ENCODE measurements at places on chromosomes 7 and 10.
A peak's percentile ranks its signal among the peaks of the same experiment; 100 is the strongest.

GRCh38 chr10:87095236-87095945, 385 bp downstream of the SHLD2 start:
- DNase-seq = peak; percentile 94
- peak overlapping the region; percentile 85 for H3K27ac ChIP-seq

DNA sequence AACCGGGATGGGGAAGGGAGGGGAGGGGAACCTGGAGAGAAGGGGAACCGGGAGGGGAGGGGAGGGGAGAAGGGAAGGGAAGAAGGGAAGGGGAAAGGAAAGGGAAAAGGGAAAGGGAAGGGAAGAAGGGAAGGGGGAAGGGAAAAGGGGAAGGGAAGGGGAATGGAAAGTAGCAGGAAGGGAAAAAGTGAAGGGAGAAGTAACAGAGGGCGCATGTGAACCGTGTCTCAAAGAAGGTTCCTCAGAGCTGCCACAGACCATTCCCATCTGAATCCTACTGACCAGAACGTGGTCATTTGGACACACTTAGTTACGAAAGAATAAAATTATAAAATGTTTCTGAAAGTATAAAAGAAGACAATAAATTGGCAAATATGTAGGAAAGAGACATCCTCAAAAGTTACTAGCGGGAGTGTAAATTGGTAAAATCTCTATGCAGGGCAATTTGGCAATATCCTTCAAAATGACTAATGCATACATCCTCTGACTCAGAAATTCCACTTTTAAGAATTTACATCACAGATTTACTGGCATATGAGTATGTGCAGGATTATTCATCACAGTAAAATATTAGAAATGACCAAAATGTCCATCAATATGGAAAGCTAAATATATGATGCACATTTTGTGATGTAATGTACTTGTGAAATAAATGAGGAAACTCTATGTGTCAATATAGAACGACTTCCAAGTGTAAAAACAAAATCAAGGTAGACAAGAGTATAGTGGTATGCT, 12.9 kb downstream of the C10orf67 start:
- peaks cover 2% of the 10 kb centered on the region for H3K36me3 ChIP-seq
- peaks cover 18% of the 10 kb centered on the region for H3K4me1 ChIP-seq
- peak; percentile 43 for DNase-seq

DNA sequence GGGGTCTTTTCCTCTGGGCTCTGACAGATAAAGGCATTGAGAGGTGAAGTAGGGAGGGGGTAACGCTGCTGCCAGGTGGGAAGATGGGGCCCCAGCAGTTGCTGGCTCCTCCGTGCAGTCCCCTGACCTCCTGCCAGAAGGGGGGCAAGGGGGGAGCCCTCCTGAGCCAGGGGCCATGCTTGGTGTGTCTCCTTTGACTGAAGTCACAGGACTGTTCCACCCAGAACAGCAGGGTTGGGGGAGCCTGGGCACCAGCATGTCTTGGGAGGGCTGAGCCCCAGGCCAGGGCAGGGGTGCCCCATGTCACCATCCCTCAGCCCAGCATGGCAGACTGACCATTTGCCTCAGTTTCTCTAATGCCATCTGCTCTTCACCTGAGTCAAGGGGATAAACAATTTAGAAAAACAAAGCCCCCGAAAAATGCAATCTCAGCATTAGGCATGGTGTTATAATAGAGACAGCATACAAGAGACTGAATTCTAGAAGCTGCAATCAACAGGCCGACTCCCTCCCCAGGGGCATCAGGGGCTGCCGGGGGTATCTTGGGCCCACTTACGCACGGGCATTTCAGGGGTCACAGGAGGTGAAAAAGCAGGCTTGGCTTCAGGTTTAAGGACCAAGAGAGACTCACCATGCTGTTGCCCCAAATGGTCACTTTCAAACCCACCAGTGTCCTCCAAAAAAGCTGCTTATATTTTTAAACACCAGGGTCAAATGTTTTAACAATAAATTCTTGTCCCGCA, 108.6 kb upstream of the GPR26 start:
- DNase-seq = no peak
- H3K36me3 ChIP-seq = no peaks in the 10 kb centered on the region
- H3K4me1 ChIP-seq = no peaks in the 10 kb centered on the region
- no peak overlapping the region for H3K27ac ChIP-seq
- peaks cover 3% of the 10 kb centered on the region for H3K27me3 ChIP-seq

GRCh38 chr10:100148353-100149211, 37.2 kb downstream of the ERLIN1 start:
- H3K4me1 ChIP-seq = peaks cover 15% of the 10 kb centered on the region
- H3K36me3 ChIP-seq = peaks cover 29% of the 10 kb centered on the region
- DNase-seq = no peak
- peak overlapping the region; percentile 84 for H3K27ac ChIP-seq

DNA sequence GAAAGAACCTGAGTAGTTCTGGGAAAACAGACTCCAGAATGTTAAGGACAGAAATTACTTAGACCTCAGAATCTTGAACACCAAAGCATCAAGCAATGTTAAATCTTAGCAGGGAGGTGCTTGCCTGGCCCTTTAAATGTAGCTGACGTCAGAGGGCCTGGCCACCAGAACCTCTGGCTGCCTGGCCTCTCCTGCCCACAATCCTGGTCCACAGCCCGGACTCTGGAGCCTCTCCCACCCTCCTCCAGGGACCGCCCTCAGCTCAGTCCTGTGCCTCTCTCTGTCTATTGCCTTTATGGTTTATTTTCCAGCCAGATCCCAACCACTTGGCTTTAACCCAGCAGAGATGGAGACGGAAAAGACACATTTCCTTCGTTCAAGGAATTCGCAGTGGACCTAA, 42.2 kb upstream of the EGR2 start:
- H3K4me1 ChIP-seq = peaks cover 60% of the 10 kb centered on the region
- H3K27ac ChIP-seq = no peak overlapping the region

- no peak for DNase-seq
- H3K4me1 ChIP-seq = no peaks in the 10 kb centered on the region
- peaks cover 27% of the 10 kb centered on the region for H3K27me3 ChIP-seq
- H3K4me3 ChIP-seq = no peak overlapping the region
These were observed 327.2 kb upstream of the AKR1E2 start for GRCh38 chr10:4498711-4499251.

- peaks cover 19% of the 10 kb centered on the region for H3K4me1 ChIP-seq
- H3K4me3 ChIP-seq = peak overlapping the region; percentile 30
- no peaks in the 10 kb centered on the region for H3K27me3 ChIP-seq
- H3K27ac ChIP-seq = peak overlapping the region; percentile 83
- H3K36me3 ChIP-seq = no peaks in the 10 kb centered on the region
- DNase-seq = no peak
These were observed 26.7 kb upstream of the OTUD1 start for GRCh38 chr10:23412223-23412622.

DNA sequence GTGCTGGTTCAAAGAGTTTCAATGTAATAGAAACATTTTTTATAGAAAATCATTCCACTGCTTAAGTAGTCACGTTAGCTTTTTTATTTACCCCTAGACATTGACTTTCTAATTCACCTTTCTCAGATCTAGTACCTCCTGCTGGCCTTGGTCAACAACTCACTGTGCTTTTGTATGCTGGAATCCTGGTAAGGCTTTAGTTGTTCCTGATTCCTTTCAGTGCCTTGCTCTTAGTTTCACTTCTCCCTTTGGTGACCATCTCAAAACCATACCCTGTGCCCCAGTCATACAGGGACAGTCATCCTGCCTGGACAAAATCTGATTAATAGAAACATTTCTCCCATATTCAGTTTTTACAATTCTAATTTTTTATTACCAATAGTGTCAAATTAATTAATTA, 130.2 kb downstream of the GPR37 start:
- H3K27me3 ChIP-seq = no peaks in the 10 kb centered on the region
- no peaks in the 10 kb centered on the region for H3K4me1 ChIP-seq
- no peaks in the 10 kb centered on the region for H3K36me3 ChIP-seq
- DNase-seq = no peak

DNA sequence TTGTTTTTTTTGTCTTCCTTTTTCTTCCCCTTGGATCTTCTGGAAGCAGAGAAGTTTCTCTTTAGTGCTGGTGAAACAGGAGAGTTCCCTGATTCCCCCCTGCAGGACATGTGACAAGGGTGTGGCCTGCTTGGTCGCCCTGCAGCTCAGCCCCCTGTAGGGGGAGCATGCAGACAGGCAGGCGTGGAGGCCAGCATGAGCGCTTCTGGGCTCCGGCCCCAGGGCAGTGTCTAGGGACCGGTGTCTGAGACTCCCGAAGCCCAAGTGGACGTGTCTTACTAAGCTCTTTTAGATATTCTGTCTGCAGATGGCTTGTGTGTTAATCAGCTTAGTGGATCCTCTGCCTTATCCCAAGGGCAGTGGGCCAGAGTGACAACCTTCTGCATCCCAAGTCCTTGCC, 26.1 kb downstream of the PRSS58 start:
- DNase-seq = no peak
- no peak overlapping the region for H3K4me3 ChIP-seq
- H3K36me3 ChIP-seq = no peaks in the 10 kb centered on the region
- no peak overlapping the region for H3K27ac ChIP-seq

DNA sequence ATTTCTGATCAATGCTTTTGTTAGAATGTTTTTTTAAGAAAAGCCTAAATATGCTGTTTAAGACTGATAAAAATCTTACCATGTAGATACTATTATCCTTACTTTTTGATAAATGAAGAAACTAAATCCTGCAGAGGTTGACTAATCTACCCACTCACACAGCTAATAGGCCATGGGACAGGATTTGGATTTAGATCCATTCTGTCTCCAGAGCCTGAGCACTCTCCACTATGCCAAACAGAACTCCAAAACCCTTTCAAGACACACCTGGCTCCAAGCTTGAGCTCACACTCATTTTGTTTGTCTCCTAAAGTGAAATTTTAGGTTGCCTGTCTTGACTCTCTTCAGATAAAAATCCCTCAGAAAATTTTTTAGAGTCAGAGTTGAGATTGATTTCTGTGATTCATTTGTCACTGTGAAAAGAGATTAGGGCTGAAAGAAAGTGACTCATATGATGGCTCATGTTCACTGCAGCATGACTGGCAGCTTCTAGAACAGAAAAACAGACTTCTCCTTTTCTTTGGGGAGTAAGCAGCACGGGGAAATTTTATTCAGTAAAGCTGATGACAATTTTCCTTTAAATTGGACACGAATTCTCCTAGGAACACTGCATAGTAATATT, 132.3 kb upstream of the POT1 start:
- no peaks in the 10 kb centered on the region for H3K36me3 ChIP-seq
- no peak for DNase-seq
- H3K27ac ChIP-seq = no peak overlapping the region
- H3K27me3 ChIP-seq = no peaks in the 10 kb centered on the region
- H3K4me1 ChIP-seq = no peaks in the 10 kb centered on the region

GRCh38 chr10:86376403-86376802, 9.8 kb upstream of the GRID1 start:
- no peak for DNase-seq
- H3K27me3 ChIP-seq = peaks cover 43% of the 10 kb centered on the region
- H3K4me1 ChIP-seq = peaks cover 2% of the 10 kb centered on the region
- H3K4me3 ChIP-seq = no peak overlapping the region
- no peaks in the 10 kb centered on the region for H3K36me3 ChIP-seq
- H3K27ac ChIP-seq = no peak overlapping the region

DNA sequence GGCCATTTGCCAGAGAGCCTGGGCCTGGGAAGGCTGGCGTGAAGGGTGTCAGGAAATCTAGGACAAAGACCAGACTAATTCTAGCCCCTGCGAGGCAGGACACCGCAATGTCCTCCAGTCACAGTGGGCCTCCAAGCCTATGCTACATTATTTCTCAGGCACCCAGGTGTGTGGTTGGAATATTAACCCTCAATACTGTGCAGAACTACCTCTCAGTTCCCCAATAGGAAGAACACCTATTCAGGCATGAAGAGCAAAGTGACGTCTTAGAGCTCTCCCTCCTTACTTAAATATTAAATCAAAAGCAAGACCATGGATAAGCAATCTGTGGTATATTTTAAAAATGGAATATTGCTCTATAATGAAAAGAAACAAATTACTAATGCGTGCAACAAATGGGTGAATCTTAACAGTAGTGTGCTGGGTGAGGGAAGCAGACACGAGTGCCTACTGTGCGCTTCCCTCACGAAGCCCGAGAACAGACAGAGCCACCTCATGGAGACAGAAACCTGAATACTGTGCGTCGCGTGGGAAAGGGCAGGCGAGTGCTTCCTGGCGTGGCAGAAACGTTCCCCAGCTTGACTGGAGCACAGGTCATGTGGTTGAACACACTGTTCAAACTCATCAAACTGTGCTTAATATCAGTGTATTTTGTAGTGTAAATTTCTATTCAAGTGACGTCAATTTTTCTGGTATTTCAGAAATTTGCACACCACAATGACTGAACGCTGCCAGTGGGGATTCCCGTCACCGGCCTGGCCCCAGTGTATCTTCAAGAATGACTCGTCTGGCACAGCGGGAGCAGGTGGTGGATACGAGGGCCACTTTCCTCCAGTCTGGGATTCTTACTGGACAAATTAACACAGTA, 15.5 kb upstream of the PTPRN2 start:
- H3K27ac ChIP-seq = no peak overlapping the region
- peaks cover 7% of the 10 kb centered on the region for H3K36me3 ChIP-seq
- no peaks in the 10 kb centered on the region for H3K27me3 ChIP-seq
- H3K4me3 ChIP-seq = no peak overlapping the region

DNA sequence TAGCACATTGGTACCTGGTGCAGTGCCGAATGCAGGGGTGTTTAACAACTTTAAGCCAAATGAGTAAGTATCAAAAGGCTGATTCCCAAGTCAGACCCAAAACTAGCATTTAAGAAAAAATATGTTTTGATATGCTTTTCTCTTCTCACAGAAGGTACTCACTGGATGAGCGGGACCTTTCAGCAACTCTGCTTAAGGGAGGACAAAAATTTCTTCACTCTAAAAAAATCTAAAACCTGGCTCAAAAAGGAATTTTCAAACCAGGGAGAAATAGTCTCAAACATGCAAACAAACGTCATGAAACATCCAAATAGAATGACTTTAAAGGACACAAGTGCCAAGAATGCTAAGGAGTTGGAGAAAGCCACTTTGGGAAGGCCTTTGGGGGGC, 962.1 kb downstream of the KCNMA1 start:
- H3K4me3 ChIP-seq = no peak overlapping the region
- no peaks in the 10 kb centered on the region for H3K27me3 ChIP-seq
- DNase-seq = no peak
- H3K36me3 ChIP-seq = no peaks in the 10 kb centered on the region
- H3K4me1 ChIP-seq = no peaks in the 10 kb centered on the region
- H3K27ac ChIP-seq = no peak overlapping the region

- no peak overlapping the region for H3K27ac ChIP-seq
- DNase-seq = no peak
- no peaks in the 10 kb centered on the region for H3K27me3 ChIP-seq
- no peak overlapping the region for H3K4me3 ChIP-seq
- H3K4me1 ChIP-seq = no peaks in the 10 kb centered on the region
These were observed 133.8 kb upstream of the UNC5B start for GRCh38 chr10:71078454-71079145.

Data from activated CD4-positive, alpha-beta T cell treated with anti-CD3 and anti-CD28 coated beads, Interleukin-2, amount 10 ng/mL, durations not matched to agents 24 days and 14 days (primary cell).